ENCODE measurements at places on chromosomes 1 and 21.

DNA sequence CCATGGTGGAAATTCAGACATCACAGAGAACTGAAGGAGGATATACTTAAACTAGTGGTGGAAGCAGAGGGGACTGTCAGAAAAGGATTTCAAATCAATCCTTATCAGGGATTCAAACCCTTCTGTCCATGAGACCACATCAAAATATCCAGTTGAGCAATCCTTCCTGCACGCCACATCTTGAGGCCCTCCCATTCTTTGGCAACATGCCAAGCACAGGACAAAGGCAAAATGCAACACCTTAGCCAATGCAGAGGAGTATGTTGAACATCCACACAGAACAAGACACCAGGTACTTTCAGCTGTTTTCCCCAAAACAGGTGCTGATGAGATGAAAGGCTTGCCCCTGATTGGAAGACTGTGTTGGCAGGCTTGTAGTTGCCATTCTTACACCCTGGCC, 81.8 kb upstream of the PLXNA2 start:
- DNase-seq: no peak

DNA sequence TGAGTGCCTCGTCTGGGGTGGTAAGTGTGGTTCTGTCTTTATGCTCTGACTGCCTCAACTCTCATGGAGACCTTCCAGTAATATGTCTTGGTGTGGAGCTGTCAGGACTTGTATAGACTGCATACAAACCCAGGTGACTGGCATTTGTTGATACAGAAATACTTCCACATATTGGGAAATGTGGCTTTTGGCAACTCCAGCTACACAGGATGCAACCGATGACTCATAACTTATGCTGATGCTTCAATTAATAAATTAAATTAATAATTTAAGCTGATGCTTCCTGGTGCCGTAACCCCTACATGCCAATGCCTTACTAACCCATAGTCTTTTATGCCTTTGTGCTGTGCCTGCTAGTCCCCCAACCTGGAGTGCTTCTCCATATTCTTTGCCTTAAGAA, 72.3 kb upstream of the ARTN start:
- no peak for DNase-seq

GRCh38 chr1:207698822-207699483, 52.9 kb upstream of the CD46 start:
- peak; percentile 41 for DNase-seq

DNA sequence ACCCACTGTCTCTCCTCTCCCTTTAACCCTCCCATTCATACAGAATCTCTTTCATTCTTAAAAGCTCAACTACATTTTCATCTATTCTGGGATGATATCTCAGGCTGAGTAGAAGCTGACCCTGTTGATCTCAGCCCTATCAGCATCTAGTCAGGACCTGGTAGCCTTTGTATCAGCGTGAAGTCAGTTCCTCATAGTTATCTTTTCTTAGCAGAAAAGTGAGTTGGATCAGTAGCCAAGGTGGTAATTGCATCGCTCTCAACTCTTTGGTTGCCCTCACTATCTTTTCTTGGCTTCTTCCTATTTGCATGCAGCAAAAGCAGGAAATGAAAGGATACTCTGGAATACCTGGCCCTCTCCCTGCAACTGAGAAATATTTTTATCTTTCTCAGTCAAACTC, 13.6 kb upstream of the GOLT1A start:
- no peak for DNase-seq

GRCh38 chr1:85884372-85885035, 176.3 kb upstream of the ZNHIT6 start:
- no peak for DNase-seq

DNA sequence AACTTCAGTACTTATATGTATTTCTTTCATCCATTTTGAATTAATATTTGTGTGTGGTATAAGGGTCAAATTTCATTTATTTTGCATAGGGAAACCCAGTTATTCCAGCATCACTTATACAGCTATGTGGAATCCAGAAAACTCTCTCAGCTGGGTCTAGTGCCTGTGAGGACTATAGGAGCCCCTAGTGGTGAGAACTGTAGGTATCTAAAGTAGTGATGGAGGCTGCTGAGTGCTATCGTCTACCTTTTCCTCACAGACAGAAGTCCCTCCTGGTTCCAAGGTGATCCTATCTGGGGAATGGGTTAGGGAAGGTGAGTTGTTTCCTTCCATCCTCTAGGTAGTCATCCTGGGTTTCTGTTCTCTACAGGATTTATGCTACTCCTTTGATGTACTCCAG, 352.0 kb upstream of the C1orf87 start:
- DNase-seq: no peak

DNA sequence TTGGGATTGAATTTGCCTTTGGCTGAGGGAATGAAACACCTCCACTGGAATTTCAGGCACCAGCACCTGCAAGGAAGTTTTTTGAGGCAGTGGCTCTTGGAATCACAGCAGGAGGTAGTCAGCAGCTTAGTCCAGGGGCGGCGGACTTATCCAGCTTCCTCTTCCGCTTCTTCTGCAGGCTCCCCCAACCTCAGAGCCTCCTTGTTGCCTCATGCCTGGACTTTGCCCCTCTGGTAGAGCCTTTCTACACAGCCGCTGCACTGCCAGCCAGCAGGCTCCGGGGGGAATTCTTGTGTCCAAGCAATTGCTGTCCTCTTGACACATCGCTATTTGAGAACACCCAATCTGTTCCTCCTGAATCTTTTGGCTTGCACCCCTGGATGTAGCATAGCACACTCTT, 4.4 kb upstream of the RHEX start:
- DNase-seq: no peak

Data from head of caudate nucleus (tissue), 42 donors.